ENCODE measurements at places on chromosomes 16 and 17.

GRCh38 chr17:21394265-21394664 is 18.1 kb downstream of the KCNJ12 start:
- DNase-seq = peak; percentile 22

GRCh38 chr16:22065252-22065651 is 27.1 kb upstream of the VWA3A start:
- no peak for DNase-seq

- DNase-seq = no peak
These were observed 13.7 kb downstream of the KANSL1 start for GRCh38 chr17:46179375-46179999.

DNA sequence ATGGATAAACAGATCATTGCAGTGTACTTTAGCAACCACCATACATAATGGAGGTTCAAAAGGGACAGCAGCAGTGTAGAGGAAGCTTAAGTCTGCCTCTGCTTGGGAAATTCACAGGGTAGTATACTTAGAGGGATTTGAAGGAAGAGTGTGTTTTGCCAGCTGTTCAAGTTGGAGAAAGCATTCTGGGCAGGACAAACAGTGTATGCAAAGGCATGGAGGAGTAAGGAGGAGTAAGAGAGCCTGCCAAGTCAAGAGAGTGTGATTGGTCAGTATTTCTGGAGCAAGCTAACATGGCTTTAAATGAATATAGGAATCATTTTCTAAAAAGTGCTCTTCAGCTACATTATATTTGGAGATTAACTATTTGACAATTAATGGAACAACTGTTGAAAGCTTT is 22.9 kb upstream of the PHAF1 start:
- no peak for DNase-seq

- no peak for DNase-seq
These were observed 101.2 kb downstream of the PHKB start for GRCh38 chr16:47562366-47562765.

DNA sequence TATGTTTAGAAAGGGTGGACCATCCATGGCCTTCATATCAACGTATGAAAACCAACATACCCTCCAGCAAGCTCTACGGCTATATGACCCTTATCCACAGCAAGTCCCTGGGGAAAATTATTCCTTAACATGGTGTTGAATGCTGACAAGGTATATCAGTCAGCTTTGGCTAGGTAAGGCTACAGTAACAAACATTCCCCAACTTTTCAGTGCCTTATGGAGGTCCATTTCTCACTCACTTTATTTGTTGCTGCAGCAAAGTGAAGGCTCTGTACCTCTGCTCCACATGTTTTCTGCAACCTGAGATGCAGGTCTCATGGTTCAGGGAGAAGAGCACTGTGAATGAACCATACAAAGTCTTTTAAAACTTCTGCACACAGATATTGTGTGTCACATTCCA is 83.8 kb upstream of the TOX3 start:
- DNase-seq = no peak

DNA sequence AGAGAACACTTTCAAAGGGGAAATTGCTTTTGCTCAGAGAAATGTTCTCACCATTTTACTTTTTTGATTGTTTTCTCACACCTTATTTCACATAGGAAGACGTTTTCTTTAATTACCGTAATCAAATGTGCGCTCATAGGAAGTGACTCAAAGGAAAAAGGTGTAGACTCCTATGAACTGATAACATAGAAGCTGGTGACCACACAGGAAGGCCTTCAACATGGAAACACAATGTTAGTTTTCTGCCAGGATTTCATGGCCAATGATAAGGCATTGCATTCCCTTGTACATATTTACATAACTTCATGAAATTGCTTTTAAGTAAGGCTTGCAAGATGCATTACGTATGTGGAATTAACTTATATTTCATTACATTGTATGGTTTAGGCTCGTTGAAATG is 40.9 kb upstream of the KCNJ16 start:
- DNase-seq = no peak

- no peak for DNase-seq
These were observed 4.2 kb downstream of the SGCA start for GRCh38 chr17:50169881-50170459.

All from fibroblast of skin of right quadriceps (primary cell).